Foreskin fibroblast (primary cell): ENCODE measurements at places on chromosomes 13 and 19.

GRCh38 chr19:48631225-48631624 lies 6.0 kb downstream of the DBP start:
- no peak for DNase-seq

- DNase-seq: no peak
Measured at GRCh38 chr13:93409001-93409400, 182.4 kb downstream of the GPC6 start.

DNA sequence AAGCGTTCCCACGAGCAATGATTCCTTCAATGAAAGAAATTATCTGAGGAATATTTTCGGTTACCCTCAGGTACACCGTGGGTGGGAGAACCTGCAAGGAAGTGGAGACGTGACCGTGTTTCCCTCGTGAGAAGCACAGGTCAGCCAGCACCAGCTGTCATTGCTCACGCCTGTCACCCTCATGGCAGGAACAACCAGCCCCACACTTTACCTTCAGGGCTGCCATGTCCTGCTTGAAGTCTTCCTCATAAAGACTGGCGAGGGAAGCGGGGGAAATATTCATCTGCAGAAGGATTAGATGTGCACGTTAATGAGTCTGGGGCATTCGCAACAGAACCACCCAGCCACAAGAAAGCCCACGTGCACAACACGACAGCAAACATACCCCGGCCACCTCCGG lies 18.2 kb downstream of the CARS2 start:
- DNase-seq: no peak

GRCh38 chr13:93118081-93118615 lies 108.5 kb upstream of the GPC6 start:
- DNase-seq: no peak

GRCh38 chr19:51135986-51136762 lies 5.9 kb upstream of the SIGLEC7 start:
- DNase-seq: no peak

DNA sequence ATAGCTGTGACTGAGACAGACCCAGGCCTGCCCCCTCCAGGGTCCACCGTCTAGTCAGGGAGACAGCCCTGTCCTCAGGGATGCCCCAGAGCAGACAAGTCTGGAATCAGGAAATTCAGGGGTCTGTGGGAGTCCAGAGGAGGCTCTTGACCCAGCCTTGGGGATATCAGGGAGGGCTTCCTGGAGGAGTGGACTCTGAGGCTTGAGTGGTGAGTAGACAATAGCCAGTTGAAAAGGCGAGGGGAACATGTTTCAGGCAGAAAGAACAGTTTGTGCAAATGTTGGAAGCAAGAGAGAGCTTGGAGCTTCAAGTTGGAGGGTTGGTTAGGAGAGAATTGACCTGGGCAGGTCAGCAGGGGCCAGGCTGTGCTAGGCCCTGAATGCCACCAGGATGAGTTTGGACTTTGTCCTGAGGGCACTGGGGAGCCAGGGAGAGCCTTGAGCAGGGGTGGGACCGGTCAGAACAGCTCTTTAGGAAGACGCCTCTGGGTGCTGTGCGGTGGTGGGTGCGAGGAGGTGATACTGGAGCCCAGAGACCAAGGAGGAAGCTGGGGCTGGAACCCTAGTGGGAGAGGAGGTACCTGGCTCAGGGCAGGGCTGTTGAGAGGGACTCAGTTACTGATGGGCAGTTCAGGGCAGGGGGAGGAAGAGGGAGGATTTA lies 2.7 kb downstream of the CCDC9 start:
- no peak for DNase-seq

DNA sequence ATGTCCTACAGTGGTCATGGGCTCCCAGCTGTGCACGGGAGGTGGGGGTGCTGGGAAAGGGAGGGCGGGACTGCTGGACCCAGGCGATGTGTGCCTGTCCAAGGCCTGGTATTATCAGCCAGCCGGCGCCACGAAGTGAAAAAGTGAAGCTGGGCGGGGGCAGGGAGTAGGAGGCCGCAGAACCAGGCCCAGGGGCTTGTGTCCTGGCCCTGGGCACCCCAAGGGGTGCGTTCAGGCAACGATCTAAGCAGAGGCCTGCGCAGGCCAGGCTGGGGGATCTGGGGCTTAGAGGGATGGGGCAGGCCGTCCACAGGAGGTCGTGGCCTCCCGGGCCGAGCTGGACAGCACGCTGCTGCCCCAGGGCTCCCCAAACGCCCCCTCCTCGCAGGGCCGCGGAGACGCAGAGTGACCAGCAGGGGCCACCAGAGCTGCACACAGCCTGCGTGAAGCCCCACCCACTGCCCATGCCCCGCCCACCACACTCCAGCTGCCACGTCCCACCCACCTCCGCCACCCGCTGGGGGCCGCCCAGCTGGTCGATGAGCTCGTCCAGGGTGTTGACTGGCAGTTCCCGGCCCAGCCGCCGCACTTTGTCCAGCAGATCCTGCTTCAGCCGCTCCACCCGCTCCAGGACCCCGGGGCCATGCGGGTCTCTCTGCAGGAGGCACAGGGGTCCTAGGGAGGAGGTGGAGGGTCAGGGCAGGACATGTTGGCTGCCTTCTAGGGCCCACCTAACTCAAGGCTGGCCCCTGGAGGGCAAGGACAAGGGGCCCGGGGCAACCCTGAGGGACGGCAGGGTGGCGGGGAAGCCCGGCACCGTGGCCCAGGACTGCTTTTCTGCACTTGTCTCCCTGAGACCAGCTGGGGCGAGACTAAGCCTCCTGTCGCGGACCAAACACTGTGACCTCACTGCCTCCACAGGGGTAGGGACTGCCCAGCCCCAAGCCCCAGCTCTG lies 9.5 kb downstream of the GPX4 start:
- DNase-seq: peak; percentile 98
